ENCODE measurements at places on chromosomes 2 and 18.

DNA sequence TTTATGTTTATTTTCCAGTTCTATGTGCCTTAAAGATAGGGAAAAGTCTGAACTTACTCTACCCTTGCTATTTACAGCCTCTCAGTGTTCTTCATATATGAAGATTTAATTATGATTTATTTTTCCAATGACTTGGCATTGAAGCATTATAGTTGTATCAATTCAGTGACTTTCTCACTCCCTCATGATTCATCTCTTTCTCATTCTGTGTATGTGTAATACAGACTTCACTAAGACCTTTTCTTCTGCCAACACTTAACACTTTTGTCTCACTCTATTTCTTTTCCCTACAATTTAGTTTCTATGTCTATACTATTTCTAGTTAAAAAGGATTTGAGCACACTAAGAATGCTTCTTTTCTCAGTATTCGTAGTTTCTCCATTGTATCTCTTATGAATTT lies 1470.3 kb upstream of the ACVR2A start:
- no peak for DNase-seq

DNA sequence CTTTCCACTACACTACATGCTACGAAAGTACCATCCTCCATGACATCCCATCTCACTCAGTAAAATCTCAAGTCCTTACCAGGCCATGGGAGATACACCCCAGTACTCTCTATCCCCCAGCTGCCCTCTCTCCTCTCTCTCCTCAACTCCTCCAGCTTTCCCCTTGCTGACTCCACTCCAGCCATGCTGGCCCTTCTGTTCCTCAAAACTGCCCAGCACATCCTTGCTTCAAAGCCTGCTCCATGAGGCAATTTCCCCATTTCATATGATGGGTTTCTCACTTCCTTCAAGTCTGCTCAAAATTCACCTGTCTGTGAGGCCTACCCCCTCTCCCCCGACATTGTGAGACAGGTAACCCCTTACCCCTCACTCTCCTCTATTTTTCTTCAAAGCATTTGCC lies 8.6 kb downstream of the CHN1 start:
- no peak for DNase-seq

DNA sequence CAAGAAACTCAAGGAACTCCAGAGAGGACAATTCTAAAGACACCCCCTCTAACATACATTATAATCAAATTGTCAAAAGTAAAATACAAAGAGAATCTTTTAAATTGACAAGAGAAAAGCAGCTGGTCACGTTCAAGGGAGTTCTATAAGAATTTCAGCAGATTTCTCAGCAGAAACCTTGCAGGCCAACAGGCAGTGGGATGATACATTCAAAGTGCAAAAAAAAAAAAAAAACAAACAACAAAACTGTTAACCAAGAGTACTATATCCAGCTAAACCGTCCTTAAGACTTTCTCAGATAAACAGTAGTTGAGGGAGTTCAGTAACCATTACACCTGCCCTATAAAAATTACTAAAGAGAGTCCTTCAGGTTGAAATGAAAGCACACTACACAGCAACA lies 33.9 kb downstream of the CCDC138 start:
- no peak for DNase-seq

GRCh38 chr2:133943108-133943507 lies 310.8 kb upstream of the MGAT5 start:
- DNase-seq: no peak

DNA sequence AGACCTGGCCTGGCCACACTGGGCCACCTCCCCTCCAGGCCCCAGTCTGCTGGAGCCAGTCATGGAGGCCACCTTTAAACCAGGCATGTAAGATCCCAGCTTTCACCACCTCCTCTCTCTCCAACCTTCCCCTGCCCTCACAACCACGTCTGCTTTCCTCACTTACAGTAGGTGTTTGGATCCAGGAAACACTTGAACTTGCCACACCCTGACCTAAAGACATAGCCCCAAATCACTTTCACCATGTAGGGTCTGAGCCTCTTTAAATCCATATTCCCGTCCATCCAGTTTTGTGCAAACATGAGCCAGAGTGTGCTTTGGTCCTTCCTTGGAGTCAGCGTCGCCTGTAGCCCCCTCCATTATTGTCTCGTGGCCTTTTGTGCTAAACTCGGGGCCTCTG lies 66.8 kb downstream of the NRP2 start:
- DNase-seq: no peak

DNA sequence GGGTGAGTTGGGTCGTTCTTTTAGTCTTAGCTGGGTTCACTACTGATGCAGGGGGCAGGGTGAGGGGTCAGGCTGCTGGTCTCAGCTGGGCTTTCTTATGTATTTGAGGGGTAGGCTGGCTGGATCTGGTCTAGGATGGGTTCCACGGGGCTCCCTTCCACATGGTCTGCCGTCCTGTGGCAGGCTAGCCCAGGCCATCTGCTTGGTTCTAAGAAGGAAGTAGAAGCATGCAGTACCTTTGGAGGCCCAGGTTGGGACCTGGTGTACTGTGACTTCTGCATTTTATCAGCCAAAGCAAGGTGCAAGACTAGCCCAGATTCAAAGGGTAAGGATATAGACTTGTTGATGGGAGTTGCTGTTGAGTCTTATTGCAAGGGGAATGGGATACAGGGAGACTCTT lies 35.5 kb upstream of the MGAT5 start:
- DNase-seq: no peak

- DNase-seq: no peak
Measured at GRCh38 chr2:128644718-128645256, 326.1 kb upstream of the HS6ST1 start.

- no peak for DNase-seq
Measured at GRCh38 chr2:37984176-37984575, 59.1 kb downstream of the RMDN2 start.

- DNase-seq: no peak
Measured at GRCh38 chr18:25862881-25863600, 227.4 kb downstream of the SS18 start.

GRCh38 chr18:44358402-44358801 lies 322.3 kb upstream of the SETBP1 start:
- no peak for DNase-seq

DNA sequence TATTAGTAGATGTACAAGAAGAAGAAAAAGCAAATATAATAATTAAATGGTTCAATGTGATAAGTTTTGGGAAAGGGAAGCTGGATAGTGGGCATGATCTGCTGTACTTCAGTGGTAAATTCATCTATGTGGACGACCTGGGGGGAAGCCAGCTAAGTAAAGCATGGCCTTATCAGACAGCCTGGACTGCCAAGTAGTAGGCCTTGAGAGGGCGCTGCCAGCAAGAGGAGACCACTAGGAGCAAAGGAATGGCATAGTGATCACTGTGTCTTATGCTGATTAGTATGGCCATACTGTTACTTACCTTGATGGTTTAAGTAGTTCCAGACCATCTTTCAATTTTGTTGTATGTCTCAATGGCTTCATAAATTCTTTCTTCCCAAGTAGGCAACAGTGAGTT lies 287.6 kb downstream of the SETBP1 start:
- DNase-seq: no peak

DNA sequence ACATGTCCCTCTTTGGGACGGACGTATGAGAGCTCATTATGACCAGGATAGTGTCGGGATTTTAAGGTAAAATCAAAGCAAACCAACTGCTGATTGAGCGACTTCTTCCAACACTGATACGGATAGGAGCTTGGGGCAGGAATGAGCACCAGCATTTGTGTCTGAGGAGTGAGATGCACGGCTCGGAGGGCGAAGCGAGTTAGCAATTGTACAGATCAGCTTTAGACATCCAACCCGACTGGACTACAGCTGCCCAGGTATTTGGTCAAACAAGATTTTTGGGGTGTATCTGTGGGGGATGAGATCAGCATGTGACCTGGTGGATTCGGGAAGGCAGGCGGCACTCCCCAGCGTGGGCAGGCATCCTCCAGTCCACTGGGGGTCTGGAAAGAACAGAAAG lies 76.1 kb downstream of the NDUFA10 start:
- no peak for DNase-seq

- DNase-seq: no peak
Measured at GRCh38 chr2:38207168-38207567, 131.2 kb upstream of the CYP1B1 start.

GRCh38 chr2:135916207-135916606 lies 40.0 kb upstream of the MCM6 start:
- peak; percentile 26 for DNase-seq

DNA sequence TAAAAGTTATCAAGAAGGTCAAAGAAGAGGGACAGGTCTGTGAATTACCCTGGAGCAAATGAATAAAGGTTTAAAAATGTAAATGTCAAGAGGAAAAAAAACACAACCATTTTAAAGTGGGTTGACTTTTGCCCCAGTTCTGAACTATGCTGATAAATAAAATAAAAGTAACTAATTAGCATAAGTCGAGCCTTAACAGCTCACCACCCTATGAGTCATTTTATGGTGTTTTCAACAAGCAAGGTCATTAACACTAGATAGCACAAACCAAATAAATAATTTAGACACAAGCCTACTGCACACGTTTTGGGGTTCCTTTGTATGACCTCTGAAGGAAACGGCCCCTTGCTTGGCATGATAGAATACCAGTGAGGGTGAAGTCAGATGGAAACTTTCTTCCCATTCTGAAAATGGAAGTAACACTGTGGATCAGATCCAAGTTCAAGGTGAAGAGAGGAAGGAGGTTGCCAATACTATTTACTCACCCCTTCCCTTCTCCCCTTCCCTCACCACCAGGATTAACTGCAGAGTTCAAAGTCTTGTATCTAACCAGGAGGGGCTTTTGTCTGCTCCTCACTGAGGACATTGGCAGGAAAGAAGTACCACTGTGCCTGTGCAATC lies 380.0 kb upstream of the ACVR2A start:
- DNase-seq: no peak
